ENCODE measurements at places on chromosomes 7 and 10. TPM values are rescaled to one million over a fixed set of nuclear protein-coding genes. Genes with fewer than 3 reads are reported as not detected.

The TMEM270 gene
- not detected for total RNA-seq

The ATOH7 gene
- total RNA-seq: not detected

The ABCC2 gene
- total RNA-seq: 1.6 TPM

The HTR5A gene
- not detected for total RNA-seq

The EZH2 gene
- total RNA-seq: 2.8 TPM

The UPK3B gene
- total RNA-seq: 0.46 TPM

The BMPR1A gene
- total RNA-seq: 48.9 TPM

The SLC26A3 gene
- not detected for total RNA-seq

The RPEL1 gene
- total RNA-seq: under 0.01 TPM

The PDCD11 gene
- 25.6 TPM for total RNA-seq

The ECD gene
- total RNA-seq: 20.8 TPM

The ENTPD1 gene
- 0.74 TPM for total RNA-seq

The COL28A1 gene
- total RNA-seq: not detected

The DNAH11 gene
- 0.46 TPM for total RNA-seq

The AOAH gene
- not detected for total RNA-seq

The ADRA2A gene
- total RNA-seq: 0.18 TPM

The CLRN3 gene
- total RNA-seq: not detected

The BTBD16 gene
- not detected for total RNA-seq

Data from smooth muscle cell of bladder (primary cell).